ENCODE measurements at places on chromosomes 6 and 20.

DNA sequence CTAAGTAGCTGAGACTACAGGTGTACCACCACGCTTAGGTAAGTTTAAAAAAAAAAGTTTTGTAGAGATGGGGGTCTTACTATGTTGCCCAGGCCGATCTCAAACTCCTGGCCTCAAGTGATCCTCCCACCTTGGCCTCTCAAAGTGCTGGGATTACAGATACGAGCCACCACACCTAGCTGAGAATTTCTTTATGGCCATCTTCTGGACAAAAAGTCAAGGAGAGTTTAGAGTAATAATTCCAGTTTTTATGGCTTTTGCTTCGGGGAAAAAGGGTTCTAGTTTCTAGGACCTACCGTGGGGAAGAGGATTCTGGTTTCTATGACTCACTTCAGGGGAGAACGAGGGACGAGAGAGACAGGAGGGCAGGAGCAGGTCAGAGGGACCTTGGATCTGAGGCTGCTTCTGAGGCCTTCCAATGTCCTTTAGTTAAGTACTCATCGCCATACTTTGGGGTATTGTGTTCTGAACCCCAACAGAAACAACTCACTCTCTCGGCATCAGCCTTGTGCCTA, 69.3 kb upstream of the IER3 start:
- no peak for DNase-seq

- DNase-seq: no peak
Measured at GRCh38 chr6:54719131-54719530, 127.4 kb upstream of the FAM83B start.

DNA sequence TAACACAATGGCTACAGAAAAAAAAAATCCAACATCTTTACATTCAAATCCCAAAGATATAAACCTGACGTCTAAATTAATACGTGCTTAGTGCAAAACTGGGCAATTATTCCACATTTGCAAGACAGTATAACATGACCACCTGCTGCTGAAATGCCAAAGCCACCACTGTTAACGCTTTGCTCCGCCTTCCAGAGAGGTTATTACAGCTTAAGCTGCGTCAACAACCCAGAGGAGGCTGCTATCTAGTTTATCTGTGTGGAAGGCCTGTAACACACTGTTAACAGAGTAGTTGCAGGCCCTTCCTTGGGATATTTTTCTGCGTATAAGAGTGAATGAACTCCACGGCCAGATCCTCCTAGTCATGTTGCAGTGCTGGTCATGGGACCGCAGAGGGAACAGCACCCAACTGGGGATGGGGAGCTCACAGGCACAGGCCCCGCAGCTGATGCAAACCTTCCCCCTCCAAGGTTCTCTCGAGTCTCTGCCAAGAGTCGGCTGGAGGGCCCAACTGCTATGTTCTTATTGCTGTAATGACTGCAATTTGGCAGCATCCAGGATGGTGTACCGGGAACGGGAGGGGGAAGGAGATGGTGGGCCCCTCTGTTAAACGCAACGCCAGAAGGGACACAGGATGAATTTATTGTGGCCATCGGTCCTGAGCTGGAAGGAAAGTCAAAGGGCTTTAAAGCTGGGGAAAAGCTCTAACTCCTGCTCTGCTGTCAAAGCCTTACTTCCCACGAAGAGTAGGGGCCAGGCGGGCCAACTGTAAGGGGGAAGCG, 993 bp upstream of the NCOA7 start:
- DNase-seq: no peak

GRCh38 chr20:40993794-40994540, 34.7 kb upstream of the TOP1 start:
- DNase-seq: no peak

GRCh38 chr20:17419479-17420041, 111.6 kb downstream of the BFSP1 start:
- no peak for DNase-seq

DNA sequence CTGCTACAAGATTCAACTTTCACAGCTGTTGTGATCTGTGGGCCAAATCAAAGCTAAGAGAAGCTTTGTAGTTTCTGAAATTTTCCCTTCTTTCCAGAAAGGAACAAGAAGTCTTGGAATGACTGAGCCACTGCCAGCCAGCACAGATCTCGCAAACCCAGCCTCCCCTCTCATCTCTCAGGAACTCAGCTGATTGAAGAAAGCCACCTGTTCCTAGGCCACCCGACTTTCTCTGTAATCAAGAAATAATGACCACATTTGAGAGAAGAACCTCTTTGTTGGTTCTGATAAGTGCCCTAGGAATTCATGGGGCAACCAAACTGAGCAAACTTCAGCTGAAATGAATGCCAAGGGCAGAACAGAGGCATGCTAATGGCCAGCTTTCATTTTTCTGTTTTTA, 61.7 kb downstream of the HDGFL1 start:
- no peak for DNase-seq

GRCh38 chr6:93318121-93318520, 101.2 kb downstream of the EPHA7 start:
- DNase-seq: no peak
